ENCODE measurements at places on chromosomes 6 and 20.

GRCh38 chr6:156808287-156808686 is 31.1 kb downstream of the ARID1B start:
- peak; percentile 19 for DNase-seq

- DNase-seq: no peak
These were observed 141.7 kb downstream of the TMEM242 start for GRCh38 chr6:157181649-157182048.

DNA sequence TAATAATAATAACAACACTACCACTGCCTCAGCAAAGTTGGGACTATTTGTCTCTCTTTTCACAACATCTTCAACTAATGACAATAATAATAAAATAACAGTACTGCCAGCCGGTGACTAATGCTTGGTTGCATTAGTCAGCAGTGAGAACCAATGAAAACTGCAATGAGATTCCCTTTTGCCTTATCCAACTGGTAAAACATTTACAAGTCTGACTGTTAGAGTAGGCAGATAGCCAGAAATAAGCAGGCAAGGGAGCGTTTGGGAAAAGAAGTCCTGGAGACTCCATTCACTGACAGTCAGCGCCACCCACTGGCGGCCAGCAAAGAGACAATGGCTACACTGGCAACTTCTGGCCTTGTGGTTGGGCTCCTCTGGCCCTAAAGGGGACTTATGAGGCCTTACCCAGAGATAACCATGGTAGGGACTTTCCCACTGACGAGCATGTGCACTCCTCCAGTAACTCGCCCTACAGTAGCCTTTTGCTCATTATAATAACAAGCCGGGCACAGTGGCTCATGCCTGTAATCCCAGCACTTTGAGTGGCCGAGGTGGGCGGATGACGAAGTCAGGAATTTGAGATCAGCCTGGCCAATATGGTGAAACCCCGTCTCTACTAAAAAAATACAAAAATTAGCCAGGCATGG is 3.4 kb upstream of the NSFL1C start:
- peak; percentile 84 for DNase-seq

GRCh38 chr6:44275749-44276648 is 5.7 kb downstream of the TMEM151B start:
- DNase-seq: no peak

DNA sequence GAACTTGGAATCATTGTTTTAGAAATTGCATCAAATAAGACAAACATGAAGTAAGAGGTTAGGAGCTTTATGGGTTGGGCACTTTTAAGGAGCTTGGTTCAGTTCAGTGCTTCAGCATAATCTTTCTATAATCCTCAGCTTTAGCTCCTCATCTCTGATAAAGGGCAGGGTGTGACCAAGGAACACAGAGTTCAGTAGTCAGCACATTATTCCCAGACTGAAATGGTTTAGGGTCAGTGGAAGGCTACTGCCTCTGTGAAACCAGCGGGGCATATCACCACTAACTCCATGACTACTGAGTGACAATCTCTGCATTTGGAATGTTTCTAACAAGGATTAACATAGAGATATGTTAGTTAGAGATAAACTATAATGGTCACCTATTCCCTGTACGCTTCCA is 36.9 kb downstream of the CRYBG1 start:
- DNase-seq: no peak

GRCh38 chr6:1170794-1171193 is 141.1 kb upstream of the FOXQ1 start:
- no peak for DNase-seq

GRCh38 chr20:32037929-32038328 is 14.1 kb upstream of the HCK start:
- DNase-seq: peak; percentile 55

DNA sequence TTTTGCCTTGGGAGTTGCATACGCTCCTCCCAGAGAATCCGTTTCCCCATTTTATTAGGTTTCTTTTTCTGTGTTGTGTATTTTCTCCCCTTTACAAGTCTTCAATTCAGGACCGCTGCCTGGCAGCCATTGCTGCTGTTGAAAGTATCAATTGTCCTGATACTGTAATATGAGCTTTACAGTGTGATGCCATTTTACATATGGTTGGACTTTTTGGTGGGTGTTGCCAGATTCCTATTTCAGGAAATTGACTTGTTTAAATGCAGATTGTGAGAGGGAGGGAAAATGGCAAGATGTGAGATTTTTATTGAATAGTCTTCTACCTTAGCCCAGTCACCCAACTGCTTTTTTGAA is 1.2 kb downstream of the PANK2 start:
- DNase-seq: peak; percentile 73

DNA sequence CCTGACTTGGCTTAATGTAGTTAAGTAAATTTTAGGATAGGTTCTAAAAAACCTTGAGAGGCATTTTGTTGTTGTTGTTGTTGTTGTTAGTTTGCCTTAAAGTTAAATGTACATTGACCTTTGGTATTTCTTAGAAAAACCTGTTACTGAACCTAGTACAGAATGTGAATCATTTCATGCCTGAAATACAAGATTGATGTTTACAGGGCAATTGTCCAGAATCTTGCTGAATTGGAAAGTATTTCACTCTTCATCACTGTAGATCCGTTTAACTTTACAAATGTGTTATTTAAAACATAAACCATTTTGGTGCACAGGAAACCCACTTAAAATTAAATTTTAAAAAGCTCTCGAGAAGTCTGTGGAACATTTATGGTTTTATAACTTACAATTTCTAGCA is 75.0 kb downstream of the CEP57L1 start:
- DNase-seq: no peak

DNA sequence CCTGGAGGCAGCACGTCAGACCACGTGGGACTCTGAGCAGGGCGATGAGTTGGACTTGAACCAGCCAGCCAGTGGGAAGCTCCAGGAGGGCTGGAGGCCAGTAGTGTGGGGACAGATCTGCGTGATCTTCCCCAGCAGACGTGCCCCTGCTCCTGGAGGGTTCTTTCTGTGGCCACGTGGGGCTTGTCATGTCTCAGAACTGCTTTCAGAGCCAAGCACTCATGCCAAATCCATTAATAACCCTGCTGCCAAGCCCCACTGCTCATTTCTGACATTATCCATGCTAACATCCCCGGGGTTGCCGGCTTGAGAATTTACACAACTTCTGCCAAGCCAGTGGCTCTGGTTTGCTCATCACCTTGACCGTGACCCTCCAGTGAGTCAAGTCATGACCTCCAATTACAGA is 38.3 kb downstream of the SIRPA start:
- DNase-seq: peak; percentile 51

GRCh38 chr6:136607932-136608772 is 57.9 kb upstream of the MAP7 start:
- peak; percentile 55 for DNase-seq

DNA sequence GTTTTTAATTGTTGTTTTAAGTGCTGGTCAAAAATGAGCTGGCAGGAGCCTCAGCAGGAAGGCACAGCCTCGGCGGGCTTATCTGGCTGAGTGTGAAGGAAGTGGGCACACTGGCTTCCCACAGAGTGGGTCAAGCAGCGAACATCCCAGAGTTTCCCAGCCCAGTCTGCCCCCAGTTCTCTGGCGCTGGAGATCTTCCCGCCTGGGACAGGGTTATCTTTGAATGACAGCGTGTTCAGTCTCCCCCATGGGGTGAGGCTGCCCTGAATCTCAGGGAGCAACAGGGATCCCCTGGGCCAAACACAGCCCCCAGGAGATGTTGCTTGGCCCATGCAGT is 122.2 kb upstream of the PTPN1 start:
- DNase-seq: no peak

GRCh38 chr20:38961530-38962043 is 557 bp upstream of the DHX35 start:
- DNase-seq: no peak

- DNase-seq: no peak
These were observed 567.8 kb upstream of the ID4 start for GRCh38 chr6:19269341-19269898.

DNA sequence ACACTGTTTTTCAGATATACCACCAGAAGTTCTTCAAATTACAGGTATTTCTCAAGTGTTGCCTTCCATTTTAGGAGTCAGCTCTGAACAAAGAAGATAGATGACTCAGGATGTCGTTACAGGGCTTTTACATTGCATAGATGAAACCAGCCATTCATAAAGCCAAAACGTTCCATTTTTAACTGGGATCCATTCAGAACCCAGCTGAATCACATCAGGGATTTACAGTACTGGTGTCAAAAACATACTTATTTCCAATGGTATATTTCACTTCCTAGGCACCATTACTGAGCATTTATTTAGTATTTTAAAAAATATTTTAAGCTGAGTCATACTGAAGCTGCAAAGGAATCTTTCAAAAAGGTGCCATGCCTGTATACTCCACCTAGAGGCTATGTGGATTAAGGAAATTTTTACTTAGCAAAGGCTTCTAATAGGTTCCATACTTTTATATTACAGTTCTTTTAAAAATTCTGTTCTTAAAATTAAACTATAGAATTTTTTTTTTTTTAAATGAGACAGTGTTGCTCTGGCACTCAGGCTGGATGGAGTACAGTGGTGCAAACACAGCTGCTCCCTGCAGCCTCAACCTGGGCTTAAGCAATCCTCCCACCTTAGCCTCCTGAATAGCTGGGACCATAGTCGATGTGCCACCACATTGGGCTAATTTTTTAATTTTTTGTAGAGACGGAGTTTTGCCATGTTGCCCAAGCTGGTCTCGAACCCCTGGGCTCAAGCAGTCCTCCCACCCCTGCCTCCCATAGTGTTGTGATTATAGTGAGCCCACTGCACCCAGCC is 2.6 kb downstream of the ASF1A start:
- peak; percentile 67 for DNase-seq

DNA sequence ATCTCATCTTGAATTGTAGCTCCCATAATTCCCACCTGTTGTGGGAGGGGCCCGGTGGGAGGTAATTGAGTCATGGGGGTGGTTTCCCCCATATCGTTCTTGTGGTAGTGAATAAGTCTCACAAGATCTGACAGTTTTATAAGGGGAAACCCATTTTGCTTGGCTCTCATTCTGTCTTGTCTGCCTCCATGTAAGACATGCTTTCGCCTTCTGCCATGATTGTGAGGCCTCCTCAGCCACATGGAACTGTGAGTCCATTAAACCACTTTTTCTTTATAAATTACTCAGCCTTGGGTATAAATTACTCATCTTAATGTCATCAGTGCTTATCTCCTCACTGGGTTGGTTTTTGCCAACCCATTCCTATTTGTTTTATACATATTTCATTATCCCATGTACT is 142.0 kb upstream of the GMDS start:
- no peak for DNase-seq

- no peak for DNase-seq
These were observed 2.2 kb downstream of the C20orf204 start for GRCh38 chr20:64038224-64038564.

- no peak for DNase-seq
These were observed 571.2 kb downstream of the QKI start for GRCh38 chr6:163985710-163986109.

DNA sequence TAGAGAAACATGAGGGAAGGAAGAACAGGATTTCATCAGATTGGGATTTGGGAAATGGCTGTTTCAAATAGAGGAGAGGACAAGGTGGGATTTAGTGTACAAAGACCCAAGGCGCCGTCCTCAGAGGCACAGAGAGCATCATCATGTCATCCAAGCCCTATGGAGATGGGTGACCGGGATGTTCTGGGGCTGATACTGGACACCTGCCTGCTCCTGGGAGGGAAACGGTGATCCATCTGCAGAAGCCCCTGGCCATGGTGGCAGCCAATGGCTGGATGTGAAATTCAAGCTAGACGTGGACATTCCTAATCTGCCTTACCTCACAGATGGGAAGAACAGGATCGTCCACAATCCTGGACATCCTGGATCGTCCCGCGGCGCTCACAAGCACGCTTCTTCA is 12.7 kb downstream of the NKX2-2 start:
- no peak for DNase-seq
